Smooth muscle cell of the brain vasculature (primary cell): ENCODE measurements at places on chromosomes 4 and X.
A peak's percentile ranks its signal among the peaks of the same experiment; 100 is the strongest.

GRCh38 chr4:121472937-121473721, 92.3 kb upstream of the QRFPR start:
- DNase-seq = no peak

- no peak for DNase-seq
These were observed 62.3 kb downstream of the FAM184B start for GRCh38 chr4:17719106-17719505.

- DNase-seq = no peak
These were observed 84.3 kb upstream of the HPRT1 start for GRCh38 chrX:134375691-134376090.

DNA sequence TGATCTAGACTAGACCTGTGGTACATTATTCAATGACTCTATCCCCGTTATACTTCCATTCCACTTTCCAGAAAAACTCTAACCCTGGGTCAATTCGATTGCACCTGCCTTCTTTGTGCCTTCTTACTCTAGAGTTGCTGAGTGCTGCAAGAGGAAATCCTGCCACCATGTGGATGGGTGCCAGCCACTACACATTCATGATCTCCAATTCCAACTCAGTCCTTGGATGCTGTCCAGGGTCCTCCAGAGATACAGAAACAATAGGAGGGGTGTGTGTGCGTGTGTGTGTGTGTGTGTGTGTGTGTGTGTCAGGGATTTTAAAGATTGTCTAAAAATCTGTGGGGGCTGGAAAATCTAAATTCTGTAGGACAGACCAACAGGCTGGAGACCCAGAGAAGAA, 42.9 kb upstream of the INTS6L start:
- DNase-seq = peak; percentile 28

GRCh38 chrX:124232523-124233201, 99.8 kb upstream of the TEX13D start:
- DNase-seq = no peak

DNA sequence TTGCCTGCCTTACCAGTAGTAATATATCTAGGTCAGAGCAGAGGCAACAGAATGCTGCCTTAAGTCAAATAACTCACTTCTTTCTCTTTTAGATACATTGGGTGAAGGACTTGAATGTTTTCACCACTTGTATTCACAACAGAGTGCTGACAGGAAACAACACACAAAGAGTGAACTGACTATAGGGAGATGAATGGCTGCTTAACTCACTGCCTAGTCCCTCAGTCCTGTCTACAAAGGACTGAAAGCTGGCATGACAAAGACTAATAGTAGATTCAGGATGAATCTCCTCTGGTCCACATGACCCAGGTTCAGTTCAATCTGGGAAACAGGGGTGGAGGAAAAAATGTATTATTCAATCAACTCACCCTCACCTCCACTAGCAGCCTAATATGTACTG, 134.2 kb downstream of the GALNTL6 start:
- no peak for DNase-seq

GRCh38 chrX:141341341-141341740, 99.0 kb upstream of the SPANXC start:
- peak; percentile 1 for DNase-seq

DNA sequence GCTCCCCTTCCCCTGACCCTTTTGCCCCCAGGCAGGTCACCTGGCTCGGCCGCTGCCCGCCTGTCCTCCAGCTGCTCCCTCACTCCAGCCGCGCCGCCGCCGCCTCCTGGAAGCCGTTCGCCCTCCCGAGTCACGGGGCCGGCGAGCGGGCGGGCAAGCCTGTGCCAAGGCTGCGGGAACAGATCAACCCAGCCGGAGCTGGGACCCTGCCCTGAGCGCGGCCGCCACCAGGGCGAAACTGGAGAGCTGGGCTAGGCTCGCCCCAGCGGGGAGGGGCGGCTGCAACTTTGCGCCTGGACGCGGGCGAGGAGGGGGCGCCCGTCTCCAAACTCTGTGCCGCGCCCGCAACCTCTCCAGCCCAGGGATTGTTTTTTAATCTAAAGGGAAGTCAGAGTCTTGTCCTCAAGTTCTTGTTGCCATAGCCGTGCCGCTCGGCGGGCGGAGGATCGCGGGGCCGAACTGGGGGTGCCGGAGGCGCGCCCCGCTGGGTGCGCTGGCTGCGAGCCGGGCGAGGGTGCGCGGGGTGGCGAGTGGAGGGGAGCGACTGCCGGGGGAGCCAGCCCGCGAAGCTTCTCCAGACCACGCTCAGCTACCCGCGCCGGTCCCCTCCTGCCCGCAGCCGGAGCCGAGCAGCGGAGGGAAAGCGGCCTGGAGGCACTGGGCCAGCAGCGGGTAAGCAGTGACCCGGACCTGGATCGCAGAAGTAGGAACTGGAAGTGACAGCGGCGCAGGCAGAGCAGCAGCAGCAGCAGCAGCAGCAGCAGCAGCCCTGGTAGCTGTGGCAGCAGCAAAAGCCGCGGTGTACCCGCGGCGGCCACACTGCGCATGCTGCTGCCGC, 13.4 kb downstream of the ARHGEF6 start:
- no peak for DNase-seq
